Transverse colon (tissue), 4 donors: ENCODE measurements at places on chromosomes 12 and 14. TPM values are rescaled to one million over a fixed set of nuclear protein-coding genes. Genes with fewer than 3 reads are reported as not detected.
A peak's percentile ranks its signal among the peaks of the same experiment; 100 is the strongest.

FAM90A1 gene
- total RNA-seq, result not detected

KLRK1 gene
- total RNA-seq, result not detected

- H3K4me1 ChIP-seq, result peaks cover 32% of the 10 kb centered on the region
- DNase-seq, result no peak
- no peak overlapping the region for H3K4me3 ChIP-seq
- no peaks in the 10 kb centered on the region for H3K36me3 ChIP-seq
- no peak overlapping the region for H3K27ac ChIP-seq
Observed at GRCh38 chr12:49335955-49336644, 888 bp downstream of the C1QL4 start.

- H3K36me3 ChIP-seq, result no peaks in the 10 kb centered on the region
- DNase-seq, result no peak
- H3K27me3 ChIP-seq, result no peaks in the 10 kb centered on the region
- H3K27ac ChIP-seq, result no peak overlapping the region
Observed at GRCh38 chr12:118521036-118521370, 144.6 kb downstream of the SUDS3 start.

AQP2 gene
- total RNA-seq, result not detected

DNA sequence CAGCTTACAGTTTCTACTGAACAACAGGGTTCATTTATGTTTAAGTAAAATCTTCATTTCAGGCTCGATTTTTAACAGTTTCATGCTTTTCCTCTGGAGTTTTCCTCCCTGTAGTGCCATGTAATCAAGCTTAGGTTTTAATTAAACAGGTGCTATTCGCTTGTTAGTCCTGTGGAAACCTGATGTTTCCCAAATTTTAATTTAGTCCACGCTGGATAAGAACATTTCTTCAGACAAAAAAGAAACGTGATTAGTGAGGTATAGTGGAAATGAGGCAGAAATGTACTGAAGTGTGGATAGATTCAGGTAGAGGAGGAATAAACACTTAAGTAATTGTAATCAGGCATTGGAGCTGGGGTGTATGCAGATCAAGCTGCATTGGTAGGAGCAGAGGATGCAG, 1217.5 kb downstream of the AACS start:
- no peaks in the 10 kb centered on the region for H3K4me1 ChIP-seq
- DNase-seq, result no peak

DNA sequence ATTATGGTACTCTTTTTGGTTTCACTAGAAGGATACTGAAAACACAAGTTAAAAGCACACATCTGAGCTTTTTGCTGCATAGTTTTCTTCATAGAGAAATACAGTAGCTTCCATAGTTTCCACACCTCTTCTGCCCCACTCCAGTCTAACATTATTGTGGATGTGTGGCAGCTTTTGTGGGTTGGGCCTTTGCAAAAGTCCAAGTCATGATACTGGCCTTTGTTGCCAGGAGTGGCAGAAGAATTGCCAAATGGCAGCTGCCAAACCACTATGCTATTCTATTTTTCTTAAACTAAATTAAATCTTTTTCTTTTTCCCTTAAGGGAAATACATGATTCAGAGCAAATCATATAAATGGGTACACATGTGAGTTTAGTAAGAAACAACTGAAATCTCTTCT, 114.8 kb downstream of the PLEKHA5 start:
- no peaks in the 10 kb centered on the region for H3K27me3 ChIP-seq
- no peaks in the 10 kb centered on the region for H3K36me3 ChIP-seq
- H3K4me3 ChIP-seq, result no peak overlapping the region
- no peak for DNase-seq
- H3K4me1 ChIP-seq, result no peaks in the 10 kb centered on the region
- H3K27ac ChIP-seq, result no peak overlapping the region

GRCh38 chr14:67892466-67893100, 73.0 kb downstream of the RAD51B start:
- DNase-seq, result no peak
- H3K27ac ChIP-seq, result no peak overlapping the region
- H3K27me3 ChIP-seq, result no peaks in the 10 kb centered on the region
- no peak overlapping the region for H3K4me3 ChIP-seq

- no peak overlapping the region for H3K4me3 ChIP-seq
- peak; percentile 14 for DNase-seq
- no peaks in the 10 kb centered on the region for H3K27me3 ChIP-seq
- no peaks in the 10 kb centered on the region for H3K36me3 ChIP-seq
- no peak overlapping the region for H3K27ac ChIP-seq
- no peaks in the 10 kb centered on the region for H3K4me1 ChIP-seq
Observed at GRCh38 chr12:26614011-26614616, 218.9 kb downstream of the ITPR2 start.

- no peaks in the 10 kb centered on the region for H3K27me3 ChIP-seq
- H3K4me3 ChIP-seq, result no peak overlapping the region
- no peak overlapping the region for H3K27ac ChIP-seq
Observed at GRCh38 chr12:53103860-53104305, 597 bp downstream of the SOAT2 start.

GRCh38 chr12:82852529-82852928, 165.8 kb downstream of the TMTC2 start:
- H3K4me3 ChIP-seq, result no peak overlapping the region
- no peak for DNase-seq
- peaks cover 6% of the 10 kb centered on the region for H3K4me1 ChIP-seq
- H3K36me3 ChIP-seq, result no peaks in the 10 kb centered on the region
- no peak overlapping the region for H3K27ac ChIP-seq
- H3K27me3 ChIP-seq, result no peaks in the 10 kb centered on the region

NEUROD4 gene
- not detected for total RNA-seq
